ENCODE measurements at places on chromosomes 13 and 19. TPM values are rescaled to one million over a fixed set of nuclear protein-coding genes. Genes with fewer than 3 reads are reported as not detected.

DNA sequence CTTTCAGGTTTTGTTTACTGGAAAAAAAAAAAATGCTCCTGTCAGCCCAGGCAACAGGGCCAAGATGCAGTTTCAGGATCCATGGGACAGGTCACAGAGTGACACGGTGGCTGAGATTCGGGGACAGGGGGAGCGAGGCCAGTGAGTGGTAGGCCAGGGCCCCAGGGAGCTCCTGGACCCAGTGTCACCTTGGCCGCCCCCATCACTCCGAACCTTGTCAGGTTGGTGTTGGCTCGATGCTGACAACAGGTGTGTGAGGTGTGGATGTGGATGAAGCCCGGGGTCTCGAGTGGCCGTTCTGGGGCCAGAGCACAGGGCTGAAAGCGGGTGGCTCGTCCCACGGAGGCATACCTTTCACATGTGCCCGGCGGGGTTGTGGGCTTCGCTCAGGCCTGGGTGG lies 6.1 kb upstream of the UQCR11 start:
- no peaks in the 10 kb centered on the region for H3K27me3 ChIP-seq
- no peak overlapping the region for H3K27ac ChIP-seq
- H3K4me3 ChIP-seq, result no peak overlapping the region
- peaks cover 5% of the 10 kb centered on the region for H3K4me1 ChIP-seq
- H3K36me3 ChIP-seq, result peaks cover 58% of the 10 kb centered on the region
- no peak for DNase-seq

DNA sequence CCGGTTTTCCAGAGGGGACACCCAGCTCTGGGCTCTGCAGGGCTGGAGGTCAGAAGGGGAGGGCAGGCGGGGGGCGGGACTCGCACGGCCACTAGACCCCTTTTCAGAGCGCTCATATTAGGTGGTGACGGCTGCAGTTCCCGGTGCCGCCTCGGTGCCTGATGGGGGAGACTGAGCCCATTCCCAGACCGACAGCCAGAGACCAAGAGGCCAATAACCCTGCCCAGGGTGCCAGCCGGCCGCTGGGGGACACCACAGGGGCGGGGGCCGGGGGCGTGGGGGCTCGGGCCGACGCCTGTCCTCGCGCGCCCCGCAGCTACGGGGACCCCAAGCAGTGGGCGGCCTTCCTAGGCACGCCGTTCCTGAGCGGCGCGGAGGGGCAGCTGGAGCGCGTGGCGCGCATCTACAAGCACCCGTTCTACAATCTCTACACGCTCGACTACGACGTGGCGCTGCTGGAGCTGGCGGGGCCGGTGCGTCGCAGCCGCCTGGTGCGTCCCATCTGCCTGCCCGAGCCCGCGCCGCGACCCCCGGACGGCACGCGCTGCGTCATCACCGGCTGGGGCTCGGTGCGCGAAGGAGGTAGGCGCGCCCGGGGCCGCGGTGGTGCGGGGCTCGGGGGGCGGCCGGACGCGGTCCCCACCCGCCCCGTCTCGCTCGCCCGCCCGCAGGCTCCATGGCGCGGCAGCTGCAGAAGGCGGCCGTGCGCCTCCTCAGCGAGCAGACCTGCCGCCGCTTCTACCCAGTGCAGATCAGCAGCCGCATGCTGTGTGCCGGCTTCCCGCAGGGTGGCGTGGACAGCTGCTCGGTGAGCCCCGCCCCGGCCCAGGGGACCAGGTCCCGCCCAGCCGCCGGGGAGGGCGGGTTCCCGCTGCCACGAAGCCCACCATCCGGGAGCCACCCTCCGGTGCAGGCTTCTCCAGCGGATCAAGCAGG lies 2.4 kb downstream of the TIMM13 start:
- H3K4me3 ChIP-seq, result no peak overlapping the region
- no peak overlapping the region for H3K27ac ChIP-seq
- H3K4me1 ChIP-seq, result peaks cover 23% of the 10 kb centered on the region
- DNase-seq, result no peak

Gene ZNF175
- total RNA-seq, result 10.9 TPM

DNA sequence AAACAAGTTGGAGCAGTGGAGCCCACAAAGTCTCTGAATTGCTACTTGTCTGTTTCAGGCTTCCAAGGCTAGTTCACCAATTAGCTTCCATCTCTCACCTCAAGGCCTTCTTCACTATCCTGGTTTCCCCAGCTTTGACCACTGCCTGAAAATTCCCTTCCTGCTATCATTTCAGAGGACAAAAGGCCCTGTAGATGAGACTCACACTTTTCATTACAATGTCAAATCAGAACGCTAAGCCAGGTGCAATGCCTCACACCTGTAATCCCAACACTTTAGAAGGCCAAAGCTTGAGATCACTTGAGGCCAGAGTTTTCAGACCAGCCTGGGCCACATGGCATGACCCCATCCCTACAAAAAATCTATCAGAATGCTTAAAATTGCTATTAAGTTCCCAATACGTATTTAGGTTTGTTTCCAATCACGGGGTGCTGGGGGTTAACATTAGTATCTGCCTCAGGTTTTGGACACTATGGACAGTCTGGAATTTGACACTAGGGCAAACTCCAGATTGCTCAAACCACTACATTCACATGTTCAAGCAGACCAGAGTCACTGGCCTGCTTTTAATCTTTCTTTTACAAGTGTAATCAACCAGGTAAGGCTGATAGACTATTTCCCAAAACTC lies 5.5 kb downstream of the TPT1 start:
- H3K4me3 ChIP-seq, result no peak overlapping the region
- H3K27me3 ChIP-seq, result no peaks in the 10 kb centered on the region
- H3K27ac ChIP-seq, result no peak overlapping the region
- H3K36me3 ChIP-seq, result peaks cover 68% of the 10 kb centered on the region

DNA sequence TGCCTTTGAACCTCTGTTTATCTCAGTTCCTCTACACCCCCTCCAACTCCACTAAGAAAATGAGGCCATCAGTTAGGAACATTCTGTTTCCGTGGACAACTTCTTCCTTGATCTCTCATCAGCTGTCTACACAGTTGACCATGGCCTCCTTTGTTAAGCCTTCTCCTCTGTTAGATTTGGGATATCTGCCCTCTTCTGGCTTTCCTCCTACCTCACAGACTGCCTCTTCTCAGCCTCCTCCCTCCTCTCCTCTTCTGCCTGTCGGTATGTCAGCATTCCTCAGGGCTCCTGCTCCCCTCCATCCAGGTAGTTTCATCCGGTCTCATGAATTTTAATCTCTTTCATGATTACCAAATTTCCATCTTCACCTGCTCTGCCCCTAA lies 454.9 kb downstream of the FOXO1 start:
- no peaks in the 10 kb centered on the region for H3K27me3 ChIP-seq
- no peak overlapping the region for H3K4me3 ChIP-seq
- H3K27ac ChIP-seq, result no peak overlapping the region
- H3K4me1 ChIP-seq, result peaks cover 1% of the 10 kb centered on the region
- H3K36me3 ChIP-seq, result no peaks in the 10 kb centered on the region

- peaks cover 6% of the 10 kb centered on the region for H3K4me1 ChIP-seq
- H3K27ac ChIP-seq, result no peak overlapping the region
- peak; percentile 71 for DNase-seq
- no peaks in the 10 kb centered on the region for H3K27me3 ChIP-seq
These were observed 9.4 kb upstream of the FXYD3 start for GRCh38 chr19:35106291-35106583.

DNA sequence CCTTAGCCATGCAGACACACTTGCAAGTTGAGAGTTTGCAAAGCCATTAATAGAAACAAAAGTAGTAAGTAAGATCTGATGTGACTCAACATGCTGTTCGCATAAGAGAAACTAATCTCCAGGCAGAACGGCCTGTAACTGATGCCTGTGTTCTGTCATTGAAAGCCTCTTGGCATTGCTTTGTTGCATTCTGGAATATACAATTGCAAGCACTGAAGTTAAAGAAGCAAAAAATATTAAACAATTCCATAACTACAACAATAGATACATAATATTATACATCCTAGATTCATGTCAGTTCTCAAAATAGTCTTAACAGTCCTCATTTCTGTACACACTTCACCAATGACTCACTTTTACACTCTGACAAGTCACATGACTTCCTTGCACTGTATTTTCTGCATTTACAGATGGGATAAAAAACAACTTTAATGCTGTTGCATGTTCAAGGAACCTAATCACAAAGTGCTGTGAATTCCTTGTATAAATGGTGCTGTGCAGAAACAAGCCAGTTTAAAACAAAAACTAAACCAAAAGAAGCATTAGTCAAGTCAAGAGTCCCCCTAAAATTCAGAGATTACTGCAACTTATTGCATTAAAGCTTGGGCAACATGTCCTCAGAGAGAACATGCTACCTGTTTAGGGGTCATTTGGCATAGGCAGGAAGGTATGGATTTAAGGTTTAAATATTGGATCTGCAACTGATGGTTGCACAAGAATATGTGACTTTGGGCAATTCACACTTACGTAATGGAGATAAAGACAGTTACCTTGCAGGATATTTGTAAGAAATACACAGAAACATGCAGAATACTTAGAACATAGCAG lies 79.5 kb upstream of the SERP2 start:
- H3K27ac ChIP-seq, result no peak overlapping the region
- H3K4me3 ChIP-seq, result no peak overlapping the region
- H3K36me3 ChIP-seq, result no peaks in the 10 kb centered on the region
- H3K4me1 ChIP-seq, result peaks cover 16% of the 10 kb centered on the region

GRCh38 chr13:66765559-66765958 lies 464.6 kb downstream of the PCDH9 start:
- no peak overlapping the region for H3K4me3 ChIP-seq
- DNase-seq, result no peak
- H3K27ac ChIP-seq, result no peak overlapping the region
- no peaks in the 10 kb centered on the region for H3K36me3 ChIP-seq
- H3K27me3 ChIP-seq, result no peaks in the 10 kb centered on the region
- H3K4me1 ChIP-seq, result no peaks in the 10 kb centered on the region

DNA sequence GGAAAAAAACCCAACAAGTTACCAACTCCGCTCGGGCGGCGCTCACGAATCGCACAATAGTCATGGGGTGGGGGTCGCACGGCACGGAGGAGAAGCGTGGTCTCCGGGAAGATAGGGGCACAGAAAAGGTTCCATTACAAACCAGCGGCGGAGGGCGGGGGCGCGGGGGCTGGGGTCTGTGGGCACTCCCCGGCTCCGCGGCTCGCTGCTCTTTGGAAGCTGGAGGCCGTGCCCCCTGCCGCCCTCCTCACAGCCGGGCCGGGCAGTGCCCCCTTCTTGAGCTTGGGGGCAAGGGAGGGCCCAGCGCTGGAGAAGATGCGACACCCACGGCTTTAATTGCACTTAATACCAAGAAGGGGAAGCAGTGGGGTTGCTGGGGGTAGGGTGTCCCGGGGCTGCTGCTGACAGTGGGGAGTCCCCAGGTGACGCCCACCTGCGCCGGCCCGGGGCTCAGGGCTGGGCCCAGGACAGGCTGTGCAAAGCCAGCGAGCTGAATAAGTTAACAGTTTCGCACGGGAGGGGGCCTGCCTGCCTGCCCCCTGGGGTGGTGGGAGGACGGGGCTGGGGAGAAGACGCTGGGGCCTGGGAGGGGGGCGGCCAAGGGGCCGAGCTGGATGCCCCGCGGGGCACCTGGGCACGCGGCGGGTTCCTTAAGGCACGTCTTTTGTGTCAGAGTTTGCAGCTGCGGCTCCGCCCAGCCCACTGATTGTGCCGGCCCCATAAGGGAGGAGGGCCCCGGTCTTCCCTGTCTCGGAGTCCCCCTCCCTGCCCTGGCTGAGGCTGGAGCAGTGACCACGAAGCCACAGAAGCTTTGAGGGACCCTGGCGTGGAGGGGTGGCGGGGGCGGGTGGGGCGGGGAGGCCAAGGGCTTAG lies 9.8 kb downstream of the DCAF15 start:
- H3K27ac ChIP-seq, result no peak overlapping the region
- peak; percentile 84 for DNase-seq
- H3K27me3 ChIP-seq, result no peaks in the 10 kb centered on the region
- no peak overlapping the region for H3K4me3 ChIP-seq

- H3K27me3 ChIP-seq, result no peaks in the 10 kb centered on the region
- no peak for DNase-seq
- no peaks in the 10 kb centered on the region for H3K4me1 ChIP-seq
- H3K36me3 ChIP-seq, result peaks cover 42% of the 10 kb centered on the region
These were observed 28.7 kb downstream of the LAMP1 start for GRCh38 chr13:113325779-113326178.

Gene TIMM44
- total RNA-seq, result 39.8 TPM

DNA sequence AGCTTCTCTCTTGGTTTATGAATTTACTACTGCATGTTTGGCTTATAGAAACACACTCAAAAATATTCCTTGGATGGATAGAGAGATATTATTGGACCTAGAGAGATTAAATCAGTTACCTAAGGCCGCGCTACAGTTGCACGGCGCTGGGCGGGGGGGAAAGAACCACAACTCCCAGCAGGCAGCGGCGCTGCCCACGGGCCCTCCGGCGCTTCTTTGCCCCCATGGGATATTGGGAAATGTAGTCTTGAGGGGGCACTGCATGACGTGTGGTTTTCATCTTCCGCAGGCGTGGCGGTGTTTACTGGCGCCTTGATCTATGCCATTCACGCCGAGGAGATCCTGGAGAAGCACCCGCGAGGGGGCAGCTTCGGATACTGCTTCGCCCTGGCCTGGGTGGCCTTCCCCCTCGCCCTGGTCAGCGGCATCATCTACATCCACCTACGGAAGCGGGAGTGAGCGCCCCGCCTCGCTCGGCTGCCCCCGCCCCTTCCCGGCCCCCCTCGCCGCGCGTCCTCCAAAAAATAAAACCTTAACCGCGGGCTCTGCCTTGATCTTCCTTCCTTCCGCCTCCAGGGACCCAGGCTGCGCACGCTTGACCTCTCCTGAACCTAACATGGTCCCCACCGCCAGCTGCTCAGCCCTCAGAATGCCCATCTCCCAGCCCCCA lies 4.8 kb downstream of the EMP3 start:
- peaks cover 62% of the 10 kb centered on the region for H3K4me1 ChIP-seq
- no peak overlapping the region for H3K4me3 ChIP-seq
- peak overlapping the region; percentile 92 for H3K27ac ChIP-seq
- DNase-seq, result peak; percentile 87
- H3K27me3 ChIP-seq, result no peaks in the 10 kb centered on the region
- peaks cover 2% of the 10 kb centered on the region for H3K36me3 ChIP-seq

Gene TPT1
- 1,977 TPM for total RNA-seq

DNA sequence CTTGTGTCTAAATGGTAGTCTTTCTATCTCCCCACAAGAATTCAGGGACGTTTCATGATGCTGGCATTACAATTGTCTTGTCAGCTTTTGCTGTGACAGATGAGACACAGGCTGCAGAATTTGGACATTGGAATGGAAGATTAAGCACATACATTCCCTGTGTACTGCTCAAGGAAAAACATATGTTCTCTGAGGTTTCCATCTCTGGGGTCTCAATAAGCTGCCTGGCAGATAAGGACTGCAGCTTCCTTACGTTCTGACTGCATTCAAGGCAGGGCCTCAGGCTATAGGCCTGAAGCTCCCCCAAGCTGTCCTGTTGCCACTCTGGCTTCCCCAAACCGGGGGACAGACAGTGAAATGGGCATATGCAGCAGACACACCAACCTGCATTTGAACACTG lies 91.3 kb upstream of the KL start:
- no peaks in the 10 kb centered on the region for H3K27me3 ChIP-seq
- no peaks in the 10 kb centered on the region for H3K36me3 ChIP-seq
- no peaks in the 10 kb centered on the region for H3K4me1 ChIP-seq
- H3K4me3 ChIP-seq, result no peak overlapping the region
- no peak overlapping the region for H3K27ac ChIP-seq
- no peak for DNase-seq

DNA sequence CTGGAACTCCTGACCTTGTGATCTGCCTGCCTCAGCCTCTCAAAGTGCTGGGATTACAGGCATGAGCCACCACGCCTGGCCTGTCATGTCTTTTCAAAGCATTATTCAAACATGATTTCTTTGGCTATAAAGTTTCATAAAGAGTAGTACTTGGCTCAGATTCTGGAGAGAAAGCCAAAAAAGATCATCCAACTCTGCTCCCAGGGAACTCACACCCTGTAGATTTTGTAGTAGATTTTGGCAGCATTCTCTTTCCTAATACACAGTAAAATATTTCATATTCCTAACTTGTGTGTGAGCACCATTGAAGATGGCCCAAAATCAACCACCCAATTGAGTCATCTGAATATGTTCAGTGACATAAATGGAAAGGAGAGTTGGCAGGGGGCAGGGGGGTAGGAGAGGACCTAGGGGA lies 48.4 kb downstream of the CAB39L start:
- no peaks in the 10 kb centered on the region for H3K36me3 ChIP-seq
- H3K27ac ChIP-seq, result no peak overlapping the region
- no peak overlapping the region for H3K4me3 ChIP-seq
- no peaks in the 10 kb centered on the region for H3K4me1 ChIP-seq

Measured in upper lobe of left lung (tissue), 6 donors.